ENCODE measurements at places on chromosomes 5 and 9.

DNA sequence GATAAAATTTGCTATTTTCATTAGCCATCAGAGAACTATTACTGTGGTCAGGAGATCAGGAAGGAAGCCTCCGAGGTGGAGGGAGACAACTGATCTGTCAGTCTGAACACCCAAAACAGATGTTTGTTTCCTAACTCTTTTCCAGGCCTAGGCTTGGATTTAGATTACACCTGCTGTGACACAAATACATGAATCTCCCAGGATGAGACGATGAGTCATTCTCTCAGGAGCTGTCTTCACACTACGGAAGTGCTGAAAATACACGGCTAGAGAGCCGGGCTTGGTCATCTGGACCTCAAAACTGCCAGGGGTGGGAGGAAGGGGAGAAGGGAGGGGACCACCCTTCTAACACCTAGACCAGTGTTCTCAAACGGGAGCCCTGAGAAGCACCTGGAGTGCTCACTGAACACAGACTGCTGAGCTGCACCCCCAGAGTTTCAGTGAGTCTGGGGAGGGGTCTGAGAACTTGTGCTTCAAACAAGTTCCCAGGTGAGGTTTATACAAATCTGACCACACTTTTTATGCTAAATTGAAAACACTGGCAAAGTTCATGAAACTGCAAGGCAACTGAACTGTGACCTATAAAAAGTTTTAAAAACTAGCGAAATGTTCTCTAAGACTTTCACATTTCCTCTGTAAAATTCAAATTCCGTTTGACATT lies 80.3 kb upstream of the EQTN start:
- no peak for DNase-seq

DNA sequence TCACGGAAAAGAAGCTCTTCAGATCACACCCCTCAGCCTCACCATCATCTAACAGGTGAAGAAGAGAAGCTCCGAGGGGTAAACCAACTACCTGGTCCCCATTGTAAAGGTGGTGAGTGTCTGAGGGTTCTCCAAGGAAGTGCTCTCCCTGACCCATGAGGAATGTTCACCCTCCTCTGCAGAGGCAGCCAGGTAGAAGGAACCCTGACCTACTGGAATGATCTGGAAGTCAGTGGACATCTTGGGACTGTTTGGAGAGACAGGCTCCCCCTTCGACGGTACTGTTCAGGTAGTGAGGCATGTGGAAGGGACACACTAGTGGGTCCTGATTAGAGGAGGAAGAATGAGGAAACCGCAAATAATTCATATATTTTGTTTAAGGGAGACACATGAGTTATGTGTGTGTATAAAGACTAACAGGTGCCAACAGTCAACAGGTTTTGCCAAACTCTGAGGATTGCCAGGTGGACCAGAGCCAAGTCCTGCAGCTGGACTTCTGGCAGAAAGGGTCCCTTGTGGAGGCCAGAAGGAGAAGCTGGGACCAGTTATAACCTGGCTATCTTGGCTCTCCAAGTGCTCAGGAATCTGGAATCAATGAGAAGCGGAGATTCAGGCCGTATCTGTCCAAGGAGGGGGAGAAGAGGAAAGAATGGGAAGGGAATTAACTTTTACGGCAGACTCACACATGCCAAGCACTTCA lies 3.0 kb upstream of the ZBTB34 start:
- DNase-seq = no peak

DNA sequence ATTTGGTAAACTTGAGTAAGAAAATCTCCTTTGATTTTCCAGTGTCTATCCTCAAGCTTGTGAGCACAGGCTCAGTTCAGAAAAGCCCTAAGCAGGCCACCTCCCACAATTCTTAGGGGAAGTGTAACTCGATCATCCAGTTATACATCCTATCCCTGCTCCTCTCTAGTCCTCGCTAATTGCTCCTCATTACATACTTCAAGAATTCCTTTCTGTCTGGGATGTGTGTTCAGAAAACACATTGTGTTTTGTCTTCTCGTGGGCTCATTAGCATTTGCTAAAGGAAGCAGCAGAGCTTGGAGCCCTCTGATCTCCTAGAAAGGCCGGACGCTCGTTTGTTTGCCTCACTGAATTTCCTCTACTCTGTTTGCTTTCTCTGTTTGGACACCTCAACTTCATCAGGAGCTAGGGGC lies 268.2 kb upstream of the RFX3 start:
- DNase-seq = no peak

- no peak for DNase-seq
Observed at GRCh38 chr9:21668516-21668915, 133.9 kb upstream of the MTAP start.

DNA sequence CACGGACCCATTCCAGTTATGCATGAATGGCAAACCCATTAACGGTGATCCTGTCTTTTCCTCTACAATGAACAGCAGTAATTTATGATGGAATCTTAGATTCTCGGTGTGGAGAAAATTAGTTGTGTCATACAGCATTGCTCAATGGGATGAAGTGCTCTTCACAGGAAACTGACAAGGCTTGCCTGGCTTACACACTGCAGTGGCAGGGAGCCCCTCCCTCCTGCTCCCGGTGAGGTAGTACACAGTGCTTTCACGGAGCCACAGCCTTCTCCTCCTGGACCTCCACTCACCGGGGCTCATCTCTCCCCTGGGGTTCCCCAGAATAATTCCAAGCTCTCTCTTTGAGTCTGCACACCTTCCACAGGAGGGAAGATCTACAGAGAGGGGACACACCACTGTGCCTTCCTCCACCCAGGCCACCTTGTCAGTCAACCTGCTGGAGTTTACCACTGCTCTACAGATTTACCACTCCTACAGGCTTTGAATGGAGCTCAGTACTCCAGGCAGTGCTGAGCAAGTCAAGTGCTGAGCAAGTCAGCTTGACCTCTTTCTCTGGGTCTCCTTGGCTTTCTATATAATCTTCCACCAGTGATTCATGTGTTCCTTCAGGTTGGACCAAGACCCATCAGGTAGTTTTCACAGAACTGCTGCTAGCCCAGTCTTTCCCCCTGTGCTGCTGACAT lies 59.1 kb upstream of the TBC1D2 start:
- DNase-seq = no peak

- DNase-seq = no peak
Observed at GRCh38 chr9:123696476-123696875, 233.4 kb downstream of the DENND1A start.

DNA sequence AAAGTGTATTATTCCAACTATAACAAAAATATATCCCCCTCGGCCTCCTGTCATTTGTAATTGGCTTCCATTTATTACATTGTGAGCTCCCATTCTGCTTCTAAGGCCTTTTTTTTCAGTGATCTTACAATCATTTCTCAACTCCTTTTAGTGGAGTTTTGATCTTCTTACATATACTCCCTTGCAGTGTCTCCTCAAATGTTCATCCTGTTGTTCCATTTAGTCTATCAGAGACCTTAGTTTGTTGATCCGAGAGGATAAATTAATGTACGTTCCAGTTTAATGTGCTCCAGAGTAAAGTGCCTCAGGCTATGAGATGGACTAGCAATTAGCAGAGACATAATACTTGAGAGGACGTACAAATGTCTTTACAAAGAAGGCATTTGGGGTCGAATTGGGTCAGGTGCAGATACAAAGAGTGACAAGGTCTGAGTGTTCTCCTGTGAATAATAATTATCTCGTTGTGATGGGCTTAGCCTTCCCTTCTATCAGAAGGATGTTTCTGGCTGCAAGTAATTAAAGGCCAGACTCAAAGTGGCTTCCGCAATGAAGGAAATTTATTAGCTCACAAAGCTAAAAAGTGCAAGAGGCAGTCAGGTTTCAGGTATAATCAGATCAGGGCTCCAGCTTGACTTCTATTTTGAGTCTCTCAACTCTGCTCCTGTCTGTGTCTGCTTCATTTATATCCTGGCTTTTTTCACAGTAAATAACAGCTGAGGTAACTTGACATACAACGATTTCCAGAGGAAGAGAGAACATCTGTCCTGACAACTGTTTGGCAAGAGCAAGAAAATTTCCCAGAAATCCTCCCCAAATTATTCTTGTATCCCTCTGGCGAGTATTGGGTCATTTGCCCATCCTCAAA lies 30.1 kb downstream of the ARRDC3 start:
- no peak for DNase-seq

- DNase-seq = peak; percentile 10
Observed at GRCh38 chr5:96601715-96602244, 60.4 kb upstream of the CAST start.

DNA sequence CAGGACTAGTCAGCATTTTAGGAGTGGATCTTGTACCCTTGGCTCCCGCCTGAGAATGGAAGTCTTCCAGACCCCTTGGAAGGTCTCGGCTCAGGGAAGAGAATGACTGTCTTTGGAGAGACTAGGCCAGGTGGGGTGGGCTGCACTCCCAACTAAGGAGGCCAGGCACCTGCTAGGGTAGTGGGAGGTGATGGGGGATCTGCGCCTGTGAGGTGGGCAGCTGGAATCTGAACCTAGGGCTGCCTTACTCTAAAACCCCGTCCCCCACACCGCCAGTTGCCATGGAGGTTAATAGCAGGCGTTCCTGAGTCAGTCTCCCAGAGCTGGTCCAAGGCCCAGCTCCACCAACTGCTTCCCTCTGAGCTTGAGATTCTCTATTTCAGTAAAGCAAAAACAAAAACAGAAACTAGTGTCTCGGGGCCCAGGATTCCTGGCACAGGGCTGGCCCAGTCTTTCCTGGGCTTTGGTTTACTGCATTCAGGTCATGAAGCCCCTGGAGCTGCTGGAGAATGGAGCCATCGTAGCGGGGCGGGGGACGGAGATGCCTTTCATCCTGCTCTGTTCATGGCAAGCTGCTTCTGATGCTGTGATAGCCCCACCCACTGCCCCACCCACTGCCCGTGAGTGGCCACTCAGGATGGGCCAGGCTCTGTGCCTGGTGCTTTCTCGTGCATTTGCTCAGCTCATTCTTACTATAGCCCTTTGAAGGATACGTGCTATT lies 57.5 kb downstream of the DAB2IP start:
- DNase-seq = no peak

- no peak for DNase-seq
Observed at GRCh38 chr9:125679597-125680189, 27.3 kb downstream of the MAPKAP1 start.

GRCh38 chr9:81032831-81033230 lies 656.5 kb downstream of the TLE1 start:
- DNase-seq = no peak

GRCh38 chr9:2821855-2822254 lies 22.0 kb downstream of the PUM3 start:
- no peak for DNase-seq

- no peak for DNase-seq
Observed at GRCh38 chr5:168886157-168886556, 307.0 kb upstream of the PANK3 start.

DNA sequence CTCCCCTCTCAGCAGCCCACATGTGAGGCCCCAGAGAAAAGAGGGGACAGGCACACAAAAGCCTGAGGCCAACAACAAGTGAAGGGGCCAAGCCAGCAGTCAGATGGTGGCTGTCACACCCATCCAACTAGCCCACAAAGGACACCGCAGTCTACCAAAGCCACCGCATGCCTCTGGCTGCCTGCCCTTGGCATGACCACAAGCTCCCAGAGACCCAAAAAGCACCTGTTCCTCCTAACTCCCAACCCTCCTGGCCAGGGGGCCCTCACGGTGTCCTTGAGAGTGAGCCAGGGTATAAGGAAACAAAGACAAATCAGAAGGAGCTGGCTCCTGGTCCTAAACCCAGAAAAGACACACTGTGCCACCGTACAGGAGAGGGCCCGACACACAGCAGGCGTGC lies 77.8 kb upstream of the LRRTM2 start:
- DNase-seq = no peak

All from activated CD8-positive, alpha-beta memory T cell treated with anti-CD3 and anti-CD28 coated beads for 1 hour (primary cell).